D341Med (cell line): ENCODE measurements at places on chromosomes 5 and 9.
A peak's percentile ranks its signal among the peaks of the same experiment; 100 is the strongest.

DNA sequence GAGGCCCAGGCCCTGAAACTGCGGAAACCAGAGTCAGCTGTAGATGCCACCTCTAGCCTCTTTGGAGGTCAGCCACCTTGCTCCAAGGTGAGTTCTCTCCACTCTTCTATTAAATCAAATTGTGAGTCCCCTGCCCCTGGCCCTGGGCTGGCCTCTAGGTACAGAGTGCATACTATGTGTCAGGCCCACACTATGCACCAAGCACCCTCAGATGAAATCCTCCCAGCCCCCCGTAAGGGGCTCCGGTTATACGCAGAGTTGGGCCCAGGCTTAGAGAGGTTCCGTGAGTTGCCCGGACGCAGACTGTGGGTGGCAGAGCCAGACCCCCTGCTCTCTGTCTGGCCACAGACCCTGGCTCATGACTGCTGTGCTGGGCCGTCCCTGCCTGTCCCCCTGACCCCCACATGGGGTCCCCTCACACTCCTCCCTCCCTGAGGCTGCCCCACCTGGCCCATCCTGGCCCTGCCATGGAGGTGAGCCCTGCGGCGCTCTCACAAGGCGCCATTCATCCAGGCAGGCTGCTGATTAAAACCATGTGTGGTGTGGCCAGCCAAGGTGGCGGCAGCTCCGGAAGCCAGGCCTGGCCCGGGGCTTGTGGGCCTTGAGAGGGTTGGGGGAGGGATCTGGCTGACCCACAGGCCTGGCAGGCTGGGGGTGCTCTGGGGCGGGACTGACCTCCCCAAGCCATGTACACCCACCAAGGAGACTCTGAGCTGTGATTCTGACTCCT, 65.5 kb upstream of the SYNPO start:
- DNase-seq = no peak

DNA sequence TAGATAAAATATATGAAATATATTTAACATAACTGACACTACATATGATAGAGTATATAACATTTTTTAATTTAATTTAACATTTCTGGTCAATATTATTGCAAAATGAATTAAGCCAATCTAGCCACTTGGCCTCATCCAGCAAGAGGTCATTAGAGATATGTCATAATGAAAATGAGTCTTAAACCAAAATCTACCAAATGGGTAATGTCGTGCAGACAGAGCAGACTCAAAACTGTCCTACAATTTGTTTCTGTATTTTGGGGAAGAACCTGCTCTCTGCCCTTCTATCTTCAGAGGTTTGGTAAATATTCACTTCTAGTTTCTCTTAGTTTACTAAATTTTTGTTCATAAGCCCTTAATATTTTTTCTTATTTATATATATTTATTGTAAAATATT, 61.4 kb downstream of the ARHGEF28 start:
- DNase-seq = no peak

GRCh38 chr5:143782588-143783386, 29.2 kb upstream of the HMHB1 start:
- DNase-seq = no peak

DNA sequence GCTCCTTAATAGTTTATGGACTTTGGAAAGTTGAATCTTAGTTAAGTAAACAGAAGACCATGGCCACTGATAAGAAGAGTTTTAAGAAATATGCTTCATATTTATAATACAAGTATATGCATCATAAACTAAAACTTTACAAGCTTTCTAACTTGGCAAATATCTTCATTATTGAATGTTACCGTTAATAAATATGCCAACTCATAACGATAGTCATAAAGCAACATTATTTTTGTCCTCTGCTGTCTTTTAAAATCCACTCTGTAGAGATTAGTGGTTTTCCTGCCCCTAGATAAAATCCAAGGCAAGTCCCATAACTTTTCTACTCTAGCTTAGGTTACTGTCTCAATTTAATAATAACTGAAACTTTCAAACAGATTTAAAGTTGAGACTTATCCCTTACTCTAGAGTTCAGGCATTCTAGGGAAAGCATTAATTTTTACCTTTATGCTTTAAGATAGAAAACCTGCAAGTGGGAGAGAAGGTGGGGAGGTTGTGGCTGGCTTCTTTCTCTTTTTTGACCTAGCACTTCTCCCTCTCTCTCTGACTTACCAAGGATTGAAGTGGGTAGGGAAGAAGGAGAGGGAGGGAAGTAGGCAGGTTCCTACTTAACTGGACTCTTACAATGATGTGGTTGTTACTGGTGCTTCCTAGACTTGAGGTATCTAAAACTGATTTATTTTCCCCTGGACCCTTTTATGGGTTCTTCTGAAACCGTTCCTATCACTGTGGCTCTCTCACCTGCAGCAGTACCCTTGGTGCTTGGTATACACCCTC, 29.6 kb downstream of the RNF145 start:
- no peak for DNase-seq

DNA sequence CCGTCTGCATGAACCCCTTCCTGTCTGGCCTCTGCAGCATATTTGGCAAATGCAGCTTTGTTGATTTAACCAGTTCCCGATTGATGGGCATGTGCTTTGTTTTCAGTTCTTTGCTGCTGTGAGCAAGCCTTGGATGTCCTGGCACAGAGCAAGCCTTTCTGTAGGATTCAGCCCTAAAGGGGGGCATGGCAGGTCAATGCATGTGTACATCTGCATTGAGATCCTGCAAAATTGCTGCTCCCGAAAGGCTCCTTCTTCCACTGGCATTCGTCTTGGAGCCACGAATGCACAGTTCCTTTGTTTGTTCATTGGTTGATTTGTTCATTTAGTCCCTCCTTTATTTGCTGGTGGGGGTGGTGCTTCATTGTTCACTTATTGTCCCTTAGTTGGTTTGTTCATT, 34.8 kb downstream of the COL5A1 start:
- DNase-seq = no peak

GRCh38 chr9:99947395-99947794, 40.9 kb downstream of the STX17 start:
- peak; percentile 44 for DNase-seq

GRCh38 chr9:78028926-78029325, 2.7 kb downstream of the GNAQ start:
- DNase-seq = no peak

DNA sequence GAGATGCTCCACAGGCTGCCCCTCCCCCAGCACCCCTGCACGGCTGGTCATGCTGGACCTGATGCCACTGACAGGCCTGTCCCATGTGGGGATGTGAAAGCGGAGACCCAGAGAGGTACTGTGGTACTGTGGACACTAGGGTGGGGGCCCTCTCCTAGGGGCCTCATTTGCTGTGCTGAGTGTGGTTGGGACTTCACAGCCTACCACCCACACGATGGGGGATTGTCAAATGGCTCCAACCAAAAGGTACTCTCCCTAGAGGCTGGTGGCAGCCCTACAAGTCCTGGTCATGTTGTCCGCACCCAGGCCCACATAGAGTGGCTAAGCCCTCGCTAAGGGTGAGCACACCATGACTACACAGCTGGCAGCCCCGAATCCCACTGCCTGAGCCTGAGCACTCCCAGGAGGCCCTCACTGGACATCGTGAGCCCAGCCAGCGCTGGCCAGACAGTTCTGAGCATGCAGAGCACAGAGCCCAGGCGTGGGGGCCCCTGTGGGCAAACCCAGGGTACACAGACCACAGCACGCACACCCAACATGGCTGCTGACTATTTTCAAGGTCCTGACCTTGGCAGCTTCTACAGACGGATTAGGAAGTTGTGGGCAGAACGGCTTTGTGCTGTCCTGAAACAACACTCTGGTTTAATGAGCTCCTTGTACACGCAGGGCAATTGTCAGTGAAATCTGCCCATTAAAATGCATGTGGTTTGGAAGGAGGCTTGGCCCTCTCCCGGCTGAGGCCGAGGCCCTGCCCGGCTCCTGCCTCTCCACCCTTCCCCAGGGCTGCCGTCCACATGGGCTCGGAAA, 214.1 kb downstream of the HSPA4 start:
- DNase-seq = no peak

- DNase-seq = no peak
These were observed 40.8 kb upstream of the SPATA31C2 start for GRCh38 chr9:88179062-88179521.

GRCh38 chr5:55731848-55732247, 6.0 kb upstream of the DDX4 start:
- no peak for DNase-seq

- DNase-seq = no peak
These were observed 24.0 kb upstream of the SLC9A3 start for GRCh38 chr5:548256-548655.

DNA sequence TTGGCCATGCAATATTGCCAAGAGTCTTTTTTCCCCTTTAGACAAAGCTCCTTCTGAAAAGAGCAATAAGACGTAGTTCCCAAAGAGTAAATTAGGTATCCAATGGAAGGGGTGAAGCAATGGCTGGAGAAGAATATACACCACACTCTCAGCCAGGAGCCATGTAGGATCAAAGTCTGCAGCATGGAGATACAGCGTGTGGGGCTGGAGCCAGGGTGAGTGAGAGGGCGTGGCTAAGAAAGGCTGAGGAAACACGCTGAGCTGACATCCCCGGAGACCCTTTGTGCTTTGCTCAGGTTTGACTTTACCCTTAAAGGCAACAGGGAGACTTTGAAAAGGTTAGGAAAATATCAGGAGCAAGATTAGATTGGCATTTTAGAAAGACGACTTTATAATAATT, 87.1 kb upstream of the ELL2 start:
- peak; percentile 30 for DNase-seq

- DNase-seq = no peak
These were observed 23.9 kb downstream of the LARP1 start for GRCh38 chr5:154779105-154779504.

DNA sequence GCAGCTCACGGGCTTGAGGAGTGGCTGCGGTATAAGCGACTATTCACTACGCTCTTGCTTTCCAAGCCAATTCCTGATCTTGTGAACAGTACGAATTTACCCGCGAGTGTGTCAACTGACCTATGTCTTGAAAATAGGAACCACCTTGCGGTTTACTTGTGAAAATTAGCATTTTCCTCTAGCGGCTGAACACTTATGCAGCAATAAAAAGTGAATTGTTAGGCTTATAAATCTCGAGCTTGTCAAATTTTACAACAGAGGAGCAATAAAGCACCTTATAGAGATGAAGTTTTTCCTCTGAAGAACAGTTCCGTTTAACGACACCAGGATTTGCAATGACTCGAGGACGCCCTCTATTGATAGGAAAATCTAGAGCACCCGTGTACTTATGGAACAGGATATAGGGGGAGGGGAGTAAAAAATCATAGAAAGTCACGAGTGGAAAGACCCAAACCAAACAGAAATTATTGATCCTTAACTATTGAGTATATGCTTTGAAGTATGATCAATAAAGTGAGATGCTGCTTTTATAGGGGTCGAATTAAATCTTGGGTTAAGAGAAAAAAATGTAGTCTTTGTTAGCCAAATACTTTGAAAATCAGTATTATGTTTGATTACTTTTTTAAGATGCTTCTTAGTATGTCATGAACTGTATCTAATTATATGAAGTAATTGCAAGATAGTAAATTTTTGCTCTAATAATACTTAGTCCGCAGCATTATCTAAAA, 1.9 kb upstream of the RGMB start:
- peak; percentile 42 for DNase-seq

DNA sequence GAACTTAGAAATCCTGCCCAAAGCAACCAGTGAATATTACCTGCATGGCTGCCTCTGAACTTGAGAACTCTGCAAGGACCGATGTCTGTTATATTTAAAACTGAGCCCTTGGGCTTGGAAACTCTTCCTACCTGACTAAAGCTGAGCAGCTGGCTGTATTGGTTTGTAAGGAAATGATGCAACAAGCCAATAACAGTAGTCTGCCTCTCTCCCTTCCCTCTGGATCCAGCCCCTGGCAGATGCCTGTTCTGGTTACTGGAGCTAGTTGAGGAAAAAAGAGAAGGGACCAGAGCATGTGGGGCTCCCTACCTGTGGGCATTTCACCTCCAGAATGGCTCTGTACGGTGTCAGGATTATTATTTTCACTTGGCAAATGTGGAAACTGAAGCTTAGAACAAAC, 34.7 kb downstream of the SH3RF2 start:
- no peak for DNase-seq

- no peak for DNase-seq
These were observed 82.1 kb downstream of the S1PR3 start for GRCh38 chr9:89073397-89073796.

- no peak for DNase-seq
These were observed 8.2 kb downstream of the GPSM1 start for GRCh38 chr9:136335296-136336155.

DNA sequence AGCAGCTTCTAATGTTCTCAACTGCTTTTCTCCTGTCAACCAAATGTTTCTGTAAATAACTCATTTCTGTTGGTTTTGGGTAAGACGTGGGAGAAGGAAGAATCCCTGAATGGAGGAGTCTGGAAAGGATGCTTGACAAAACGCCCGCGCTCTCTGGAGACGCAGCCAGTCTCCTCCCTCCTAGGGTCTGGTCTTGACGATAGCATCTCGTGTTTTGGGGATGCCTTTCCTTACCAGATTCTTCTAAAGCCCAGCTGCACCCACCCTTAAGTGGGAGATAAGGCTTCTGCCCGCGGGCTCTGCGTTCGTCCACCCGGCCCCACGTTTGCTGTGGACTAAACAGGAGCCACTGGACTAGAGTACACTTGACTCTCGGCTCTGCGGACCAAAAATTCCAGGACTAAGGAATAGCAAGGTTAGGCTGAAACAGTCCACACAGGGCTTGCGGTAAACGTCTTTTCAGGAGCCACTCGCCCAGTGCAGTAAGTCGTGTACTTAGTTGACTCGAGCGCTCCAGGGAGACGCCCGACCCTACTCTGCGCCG, 491 bp upstream of the CTSL start:
- DNase-seq = no peak

DNA sequence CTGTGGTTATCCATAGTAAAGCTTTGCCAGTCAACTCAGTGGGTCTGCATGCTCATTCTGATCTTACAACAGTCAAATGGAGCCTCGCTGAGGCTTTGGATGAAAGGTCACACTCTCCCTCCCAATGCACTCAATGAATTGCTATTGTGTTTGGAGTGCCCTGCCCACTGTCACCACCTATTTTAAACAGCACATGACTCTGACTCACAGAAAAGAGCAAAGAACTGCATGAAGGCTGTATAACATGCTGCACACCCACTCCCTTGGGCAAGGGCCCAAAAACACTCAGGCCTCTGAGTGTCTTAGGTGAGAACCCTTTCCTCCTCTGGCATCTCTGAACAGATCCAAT, 118.7 kb upstream of the CCDC112 start:
- DNase-seq = no peak

DNA sequence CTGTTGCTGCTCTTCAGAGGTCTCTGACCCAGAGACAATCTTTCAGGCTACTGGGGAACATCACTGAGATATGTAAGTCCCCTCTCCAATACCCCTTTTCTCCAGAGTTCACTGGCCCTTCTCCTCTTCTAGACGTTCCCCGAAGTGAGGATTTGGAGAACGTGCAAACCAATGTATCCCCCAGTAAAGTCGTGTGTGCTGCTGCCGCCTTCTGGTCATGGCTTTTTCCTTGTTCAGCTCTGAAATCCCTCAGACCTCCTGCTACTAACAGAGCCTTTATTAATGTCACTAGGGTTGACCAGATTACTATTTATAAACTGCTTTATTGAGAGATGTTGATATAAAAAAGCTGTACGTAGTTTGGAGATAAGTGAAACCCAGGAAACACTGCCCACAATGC, 1028.6 kb downstream of the CDH9 start:
- no peak for DNase-seq
